ENCODE measurements at places on chromosomes 5 and 9.

GRCh38 chr5:144428326-144428725 lies 257.7 kb downstream of the KCTD16 start:
- no peak for DNase-seq

DNA sequence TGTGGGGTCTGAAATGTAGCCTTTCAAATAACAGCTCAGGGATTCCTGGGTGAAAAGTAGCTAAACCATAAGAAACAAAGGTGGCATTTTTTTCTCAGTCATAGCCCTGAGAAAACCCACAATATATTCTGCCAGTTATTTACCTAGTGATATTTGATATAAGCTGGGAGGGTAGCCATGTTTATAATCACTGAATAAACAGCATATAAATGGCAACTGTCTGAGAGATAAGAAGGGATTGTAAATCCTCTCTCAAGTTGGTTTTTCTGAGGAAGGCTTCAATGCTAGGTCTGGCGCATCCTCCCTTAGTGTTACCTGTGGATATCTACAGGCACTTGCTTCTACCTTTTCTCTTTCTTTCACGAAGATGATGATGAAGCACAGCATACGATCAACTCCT lies 1080.5 kb upstream of the DMAC1 start:
- DNase-seq: no peak

DNA sequence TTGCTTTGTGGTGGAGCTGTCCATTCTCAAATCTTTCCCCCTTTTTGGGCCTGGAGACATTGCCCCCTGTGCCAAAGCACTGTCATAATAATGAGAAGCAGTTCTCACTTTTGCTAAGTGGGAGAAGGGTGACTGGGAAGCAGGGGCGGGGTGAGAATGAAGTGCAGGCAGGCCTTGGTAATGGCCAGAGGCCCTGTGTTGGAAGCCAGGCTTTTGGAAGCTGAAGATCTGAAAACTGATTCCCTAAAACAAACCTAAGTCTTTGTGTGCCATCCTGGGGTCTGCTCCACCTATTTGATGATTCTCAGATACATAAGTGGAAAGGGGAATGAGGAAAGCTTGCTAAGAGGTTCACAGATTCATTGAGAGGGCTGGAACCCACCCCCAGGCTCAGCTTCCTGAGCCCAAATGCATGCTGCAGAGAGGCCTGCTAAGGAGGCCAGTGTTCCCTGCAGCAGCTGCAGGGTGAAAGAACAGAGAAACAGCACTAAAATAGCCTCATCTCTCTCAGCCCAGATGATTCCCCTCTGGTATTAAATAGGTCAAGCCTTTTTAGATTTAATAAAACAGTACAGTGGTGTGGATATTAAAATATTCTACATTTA lies 75.0 kb downstream of the NSG2 start:
- no peak for DNase-seq

DNA sequence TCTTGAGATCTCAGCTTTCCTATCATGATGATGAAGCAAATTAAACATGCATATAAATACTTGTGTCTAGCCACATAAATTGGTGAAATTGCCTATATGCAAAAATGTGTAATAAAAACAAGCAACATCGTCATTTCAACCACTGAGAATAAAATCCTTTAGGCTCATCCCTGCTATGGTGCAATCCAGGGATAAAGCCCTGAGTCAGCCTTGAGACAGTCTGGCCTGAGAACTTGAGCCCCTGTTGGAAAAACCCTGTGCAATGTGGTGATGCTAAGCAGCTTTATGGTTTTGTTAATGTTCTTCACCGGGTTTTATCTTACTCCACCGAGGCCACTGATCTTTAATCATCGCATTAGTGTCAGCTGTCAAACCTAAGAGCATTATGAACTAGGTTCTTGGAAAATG lies 170.5 kb downstream of the DCP2 start:
- DNase-seq: peak; percentile 9

- peak; percentile 95 for DNase-seq
Observed at GRCh38 chr9:131709771-131710431, 30.0 kb downstream of the RAPGEF1 start.

Data from trophoblast cell (in vitro differentiated cells and primary cell).